AG04449 (cell line): ENCODE measurements at places on chromosomes 5 and 9.

DNA sequence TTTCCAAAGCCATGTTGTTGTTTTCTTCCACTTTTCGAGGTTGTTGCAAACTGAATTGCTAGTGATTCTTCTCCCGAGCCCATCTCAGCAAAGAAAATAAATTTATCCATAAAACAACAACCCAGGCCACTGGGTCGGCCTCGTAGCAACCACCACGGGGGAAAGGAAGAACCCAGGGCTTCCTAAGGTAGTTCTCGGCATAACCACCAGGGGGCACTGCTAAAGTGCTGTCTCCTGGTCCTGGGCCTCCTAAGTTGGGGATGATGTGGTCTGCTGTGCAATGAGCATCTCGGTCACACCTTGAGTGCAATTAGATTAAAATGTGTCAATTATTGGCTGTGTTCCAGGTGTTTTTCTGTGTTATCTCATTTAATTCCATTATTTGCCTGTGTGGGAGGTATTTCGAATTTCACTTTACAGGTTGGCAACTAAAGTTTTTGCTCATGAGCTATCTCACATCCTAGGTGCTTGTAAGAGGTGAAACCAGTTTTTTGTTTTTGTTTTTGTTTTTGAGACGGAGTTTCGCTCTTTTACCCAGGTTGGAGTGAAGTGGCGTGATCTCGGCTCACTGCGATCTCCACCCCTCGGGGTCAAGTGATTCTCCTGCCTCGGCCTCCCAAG, 102.8 kb upstream of the DAP start:
- no peak for DNase-seq

- DNase-seq = no peak
These were observed 17.8 kb downstream of the MED10 start for GRCh38 chr5:6360323-6361072.

DNA sequence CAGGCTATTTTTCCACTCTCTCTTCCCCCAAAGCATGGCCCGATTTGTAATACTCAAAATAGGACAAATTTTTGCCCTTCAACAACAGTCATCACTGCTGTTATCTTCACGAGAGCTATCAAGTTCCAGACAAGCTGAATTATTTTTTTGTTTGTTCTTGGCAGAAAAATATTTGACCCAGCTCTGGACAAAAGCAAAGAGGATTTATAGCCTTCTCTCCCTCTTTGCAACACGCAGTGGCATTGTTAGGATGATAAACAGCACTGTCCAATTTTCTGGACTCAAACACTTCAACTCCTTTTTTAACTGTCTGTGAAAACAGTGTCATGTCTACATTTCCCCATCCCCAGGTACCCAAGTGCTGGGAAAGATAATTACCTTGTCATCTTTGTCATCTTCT, 160.3 kb downstream of the SLF1 start:
- DNase-seq = no peak

- no peak for DNase-seq
These were observed 16.4 kb downstream of the SEMA4D start for GRCh38 chr9:89481538-89481915.

GRCh38 chr5:4639946-4640345, 500.2 kb upstream of the ADAMTS16 start:
- no peak for DNase-seq

- DNase-seq = peak; percentile 37
These were observed 468.1 kb downstream of the SPATA31D1 start for GRCh38 chr9:82456642-82457041.

DNA sequence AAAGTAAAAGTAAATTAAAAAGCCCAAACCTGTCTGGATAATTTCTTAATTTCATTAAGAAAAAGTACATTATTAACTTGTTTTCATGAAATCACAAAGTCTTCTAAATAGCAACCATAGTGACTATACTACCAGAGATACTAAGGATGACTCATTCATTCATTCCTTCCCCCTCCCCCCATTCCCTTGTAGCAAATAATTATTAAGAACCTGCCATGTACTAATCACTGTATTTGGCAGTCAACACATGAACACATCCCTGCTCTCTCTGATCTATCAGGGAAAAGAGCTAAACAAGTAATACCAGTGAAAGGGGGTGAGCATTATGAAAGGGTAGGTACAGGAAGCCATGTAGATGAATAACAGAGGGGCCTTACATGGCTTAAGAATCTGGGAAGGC, 203.9 kb downstream of the CWC27 start:
- no peak for DNase-seq

GRCh38 chr9:90600029-90600428, 42.6 kb downstream of the DIRAS2 start:
- no peak for DNase-seq
